ENCODE measurements at places on chromosomes 11 and 22.
A peak's percentile ranks its signal among the peaks of the same experiment; 100 is the strongest.

- no peak for DNase-seq
Measured at GRCh38 chr22:48940266-48941032, 887.2 kb downstream of the BRD1 start.

DNA sequence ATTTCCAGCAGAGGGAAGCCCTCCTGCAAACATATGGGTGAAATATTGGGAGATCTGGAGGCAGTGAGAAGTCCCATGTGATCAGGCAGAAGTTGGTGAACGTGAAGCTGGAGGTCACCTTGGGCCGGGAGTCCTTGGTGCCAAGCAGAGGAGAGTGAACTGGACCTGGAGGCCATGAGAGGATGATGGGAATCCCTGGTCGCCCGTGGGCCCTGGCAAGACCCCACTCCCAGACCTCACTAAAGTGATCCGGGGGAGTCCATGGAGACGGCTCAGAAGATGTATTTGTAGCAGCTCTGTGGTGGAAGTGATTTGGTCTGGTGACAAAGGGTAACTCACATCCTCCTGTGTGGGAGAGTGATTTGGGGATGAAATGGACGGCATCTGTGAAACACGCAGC lies 71.0 kb downstream of the ARHGAP8 start:
- DNase-seq: no peak

DNA sequence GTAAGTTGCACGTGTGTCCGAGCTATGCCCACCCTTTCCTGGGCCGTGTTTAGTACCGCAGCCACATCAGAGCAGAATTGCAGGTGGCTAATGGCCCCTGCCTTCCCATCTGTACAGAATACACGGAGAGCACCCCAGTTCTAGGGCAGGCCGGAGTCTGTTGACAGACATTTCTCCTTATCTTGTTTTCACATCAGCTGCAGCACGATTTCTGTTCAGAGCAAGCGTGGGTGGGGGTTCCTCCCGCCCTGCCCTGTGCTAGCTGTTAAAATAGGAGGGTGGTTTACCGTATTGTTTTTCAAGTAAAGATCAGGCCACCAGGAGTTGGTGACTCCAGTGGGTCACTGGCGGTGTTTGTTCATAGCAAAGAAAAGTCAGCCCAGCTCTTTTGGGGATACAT lies 41.1 kb downstream of the UBASH3B start:
- DNase-seq: no peak

DNA sequence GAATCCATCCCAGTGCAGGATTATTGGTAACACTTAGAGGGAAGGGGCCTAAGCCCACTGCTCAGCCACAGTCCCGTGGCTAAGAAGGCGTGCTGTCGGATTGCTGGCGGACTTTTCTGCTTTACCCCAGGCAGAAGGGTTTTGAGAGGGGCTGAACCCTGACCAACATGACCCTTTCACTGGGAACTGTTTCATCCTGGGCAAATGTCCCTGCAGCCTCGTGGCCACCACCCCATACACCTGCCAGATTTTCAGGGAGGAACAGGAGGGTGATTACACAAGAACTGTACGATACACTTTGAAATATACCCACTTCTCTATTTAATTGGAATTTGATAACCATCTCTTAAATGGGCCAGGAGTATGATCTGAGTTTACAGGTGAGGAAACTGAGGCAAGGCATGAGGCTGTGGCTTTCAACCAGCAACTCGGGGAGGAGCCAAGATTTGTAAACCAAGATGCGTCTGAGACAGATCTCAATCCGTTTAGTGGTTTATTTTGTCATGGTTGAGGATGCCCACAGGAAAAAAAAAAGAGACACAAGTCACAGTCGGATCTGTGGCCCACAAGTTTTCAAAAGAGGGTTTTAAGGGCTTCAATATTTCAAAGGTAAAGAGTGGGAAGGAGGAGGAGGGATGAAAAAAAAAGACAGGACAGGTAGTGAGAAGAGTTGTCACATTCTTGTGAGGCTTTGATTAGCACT lies 6.1 kb upstream of the APOL3 start:
- DNase-seq: no peak

GRCh38 chr11:11948242-11948947 lies 60.0 kb downstream of the DKK3 start:
- DNase-seq: no peak

DNA sequence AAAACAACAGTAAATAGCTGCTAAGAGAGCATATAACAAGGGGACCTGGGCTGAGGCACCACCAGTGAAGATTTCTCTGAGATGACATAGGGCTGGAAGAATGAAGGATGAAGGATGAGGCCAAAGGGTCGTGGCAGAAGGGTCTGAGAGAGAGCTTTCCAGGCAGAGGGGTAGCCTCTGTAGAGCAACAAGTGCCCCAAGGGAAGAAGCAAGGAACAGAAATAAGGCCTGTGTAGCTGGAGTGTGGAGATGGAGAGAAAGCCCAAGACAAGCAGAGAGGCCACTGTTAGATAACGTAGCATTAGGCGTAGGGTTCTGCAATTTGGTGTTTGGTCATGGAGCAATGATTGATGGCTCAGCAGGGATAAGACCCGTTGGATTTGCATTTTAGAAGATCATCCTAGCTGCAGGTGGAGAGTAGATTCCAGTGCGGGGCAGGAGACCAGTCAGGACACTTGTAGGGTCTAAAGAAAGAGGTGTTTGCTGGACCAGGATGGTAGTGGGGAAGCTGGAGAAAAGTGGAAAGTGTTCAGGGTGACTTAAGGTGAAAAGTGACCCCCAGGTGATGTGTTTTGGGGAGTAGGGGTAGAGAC lies 47.6 kb downstream of the EXPH5 start:
- DNase-seq: no peak

DNA sequence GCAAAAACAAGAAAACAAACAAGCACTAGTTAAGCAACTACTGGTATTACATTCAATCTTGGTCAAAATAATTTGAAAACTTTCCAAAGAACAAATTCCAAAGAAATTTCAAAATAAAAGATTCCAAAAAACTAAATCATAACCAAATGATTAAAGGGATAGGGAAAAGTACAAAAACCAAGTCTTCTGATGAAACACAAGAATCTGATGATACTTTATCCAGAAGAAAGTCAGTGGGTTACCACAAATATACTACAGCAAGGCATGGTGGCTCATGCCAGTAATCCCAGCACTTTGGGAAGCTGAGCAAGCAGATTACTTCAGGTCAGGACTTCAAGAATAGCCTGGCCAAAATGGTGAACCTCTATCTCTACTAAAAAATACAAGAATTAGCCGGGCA lies 59.1 kb downstream of the NUP98 start:
- DNase-seq: no peak

DNA sequence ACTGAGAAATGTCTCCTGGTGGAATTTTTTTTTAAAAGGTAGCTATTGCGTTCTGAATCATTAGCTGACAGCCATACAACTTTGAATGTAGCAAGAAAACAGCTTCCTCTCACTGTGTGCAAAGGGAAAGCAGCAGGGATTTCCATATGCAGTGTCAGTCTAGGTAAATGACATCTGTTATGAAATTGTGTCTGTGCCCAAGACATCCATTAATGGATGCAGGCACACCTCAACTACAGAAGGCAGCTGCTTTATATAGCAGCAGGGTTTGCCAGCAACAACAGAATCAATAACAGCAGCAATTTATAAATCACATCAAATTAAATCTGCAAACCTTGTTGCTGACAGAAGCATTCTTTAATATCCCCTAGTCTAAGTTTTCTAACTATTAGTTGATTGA lies 745.3 kb upstream of the RAG2 start:
- no peak for DNase-seq

GRCh38 chr11:27388001-27388400 lies 25.0 kb upstream of the CCDC34 start:
- DNase-seq: no peak

- no peak for DNase-seq
Measured at GRCh38 chr22:42808521-42808920, 48.6 kb downstream of the ARFGAP3 start.

DNA sequence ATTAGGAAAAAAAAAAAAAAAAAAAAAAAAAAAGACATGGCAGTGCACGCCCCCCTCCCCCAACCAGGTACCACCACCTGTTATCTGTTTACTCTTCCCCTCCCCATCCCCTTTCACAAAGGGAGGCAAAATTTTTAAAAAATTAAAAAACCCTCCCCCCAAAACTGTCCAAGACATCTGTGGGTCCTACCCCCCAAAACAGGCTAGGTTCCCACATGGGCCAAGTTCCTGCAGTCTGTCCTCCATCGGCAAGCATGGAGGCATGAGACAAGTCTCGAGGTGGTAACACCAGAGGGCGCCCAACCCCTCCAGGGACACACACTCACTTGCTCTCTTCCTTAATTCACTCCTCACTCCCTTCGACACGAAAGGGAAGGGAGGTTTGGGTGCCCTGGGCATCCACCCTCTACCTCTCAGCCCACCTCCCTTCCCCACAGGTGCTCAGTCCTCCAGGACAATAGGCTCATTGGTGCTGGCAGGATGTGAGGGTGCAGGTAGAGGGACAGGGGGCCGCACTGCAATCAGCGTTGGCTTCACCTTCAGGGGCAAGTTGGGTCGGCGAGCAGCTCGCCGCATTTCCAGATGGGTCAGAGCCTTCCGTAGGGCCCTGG lies 2.2 kb upstream of the TUT1 start:
- peak; percentile 93 for DNase-seq

- DNase-seq: no peak
Measured at GRCh38 chr11:44596525-44597276, 31.2 kb downstream of the CD82 start.

DNA sequence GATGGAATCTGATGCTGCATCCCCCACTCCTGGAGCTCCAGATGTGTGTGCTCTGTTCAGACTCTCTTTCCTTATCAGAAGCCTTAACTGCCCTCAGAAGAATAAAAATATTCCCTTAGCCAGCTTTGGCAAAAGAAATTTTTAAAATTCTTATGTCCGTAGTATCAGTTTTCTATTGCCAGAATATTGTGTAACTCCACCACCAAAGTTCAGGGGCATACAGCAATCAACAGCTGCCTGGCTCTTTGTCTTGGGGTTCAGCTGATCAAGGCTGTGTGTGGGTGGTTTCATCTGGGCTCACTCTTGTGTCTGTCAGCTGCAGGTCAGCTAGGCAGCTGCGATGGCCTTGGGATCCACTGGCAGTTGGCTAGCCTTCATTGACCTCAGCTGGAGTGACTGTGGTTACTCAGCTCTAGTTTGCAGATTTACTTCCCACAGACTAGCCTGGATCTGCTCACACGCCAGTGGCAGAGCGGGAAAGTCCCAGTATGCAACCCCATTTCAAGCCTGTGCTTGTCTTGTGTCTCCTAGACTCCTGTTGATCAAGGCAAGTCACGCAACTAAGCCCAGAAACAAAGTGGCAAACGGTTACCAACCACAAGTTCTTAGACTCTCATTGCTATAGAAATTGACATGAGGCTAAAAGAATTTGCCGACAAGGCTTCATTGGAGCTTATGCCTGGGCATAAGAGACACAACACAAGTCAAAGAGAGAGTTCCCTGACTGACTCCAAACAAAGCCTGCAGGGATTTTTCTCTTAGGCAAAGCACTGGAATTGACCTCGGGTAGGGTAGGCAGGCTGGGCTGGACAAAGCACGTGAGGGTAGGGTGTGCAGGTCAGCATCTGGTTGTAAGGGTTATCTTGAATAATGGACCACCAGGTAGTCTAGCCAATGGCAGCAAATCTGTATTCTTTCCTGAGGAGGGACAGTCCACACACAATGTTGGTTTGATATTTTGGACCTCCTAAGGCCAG lies 7.5 kb downstream of the TMEM138 start:
- no peak for DNase-seq

DNA sequence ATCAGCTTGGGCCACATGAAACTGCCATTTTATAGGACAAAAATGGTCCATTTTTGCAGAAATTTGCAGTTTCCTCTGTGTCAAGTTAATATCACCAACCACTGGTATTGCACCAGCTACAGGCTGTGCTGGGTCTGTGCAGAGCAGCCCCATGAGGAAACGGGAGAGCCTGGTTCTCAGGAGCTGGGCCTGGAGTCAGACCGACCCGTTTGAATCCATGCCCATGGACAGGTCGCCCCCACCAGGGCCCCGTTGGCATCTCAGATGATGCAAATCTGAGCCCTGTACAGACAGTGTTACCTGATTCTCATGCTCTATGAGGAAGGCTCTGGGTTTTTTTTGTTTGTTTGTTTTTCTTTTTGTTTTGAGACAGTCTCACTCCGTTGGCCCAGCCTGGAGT lies 9.8 kb upstream of the SEC14L6 start:
- DNase-seq: peak; percentile 41

GRCh38 chr11:47071791-47072261 lies 104.9 kb downstream of the ARFGAP2 start:
- peak; percentile 34 for DNase-seq

GRCh38 chr11:57341250-57341808 lies 3.2 kb downstream of the P2RX3 start:
- DNase-seq: no peak

DNA sequence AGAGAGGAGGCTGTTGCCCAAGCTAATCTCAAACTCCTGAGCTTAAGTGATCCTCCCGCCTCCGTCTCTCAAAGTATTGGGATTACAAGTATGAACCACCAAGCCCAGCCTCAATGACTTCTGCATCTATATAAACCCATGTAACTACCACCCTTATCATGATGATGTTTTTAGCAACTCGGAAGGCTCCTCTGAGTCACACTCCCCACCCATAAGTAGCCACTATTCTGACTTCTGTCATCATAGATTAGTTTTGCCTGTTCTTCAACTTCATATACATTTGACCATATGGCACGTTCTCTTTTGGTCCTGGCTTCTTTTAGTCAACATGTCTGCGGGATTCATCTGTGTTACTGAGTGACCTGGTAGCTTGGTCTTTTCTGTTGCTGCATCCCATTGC lies 6.4 kb upstream of the FOSL1 start:
- DNase-seq: no peak

DNA sequence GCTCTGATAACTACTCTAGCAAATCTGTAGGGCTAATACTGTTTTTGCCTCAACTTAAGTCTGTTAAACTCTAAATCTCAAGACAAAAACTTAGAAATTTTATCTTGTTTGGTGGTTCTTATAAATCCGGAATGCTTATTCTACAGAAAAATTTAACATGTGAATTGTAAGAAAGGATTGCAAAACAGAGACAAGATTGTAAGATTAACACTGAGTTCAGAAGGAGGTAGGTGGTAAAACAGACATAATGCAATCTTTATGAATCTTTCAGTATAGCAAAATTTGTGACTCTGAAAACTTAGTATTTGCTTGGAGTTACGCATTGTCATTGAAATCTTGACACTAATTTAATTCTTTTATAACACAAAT lies 263.9 kb downstream of the SBF2 start:
- no peak for DNase-seq

GRCh38 chr11:61106296-61106695 lies 4.0 kb downstream of the CD5 start:
- no peak for DNase-seq

DNA sequence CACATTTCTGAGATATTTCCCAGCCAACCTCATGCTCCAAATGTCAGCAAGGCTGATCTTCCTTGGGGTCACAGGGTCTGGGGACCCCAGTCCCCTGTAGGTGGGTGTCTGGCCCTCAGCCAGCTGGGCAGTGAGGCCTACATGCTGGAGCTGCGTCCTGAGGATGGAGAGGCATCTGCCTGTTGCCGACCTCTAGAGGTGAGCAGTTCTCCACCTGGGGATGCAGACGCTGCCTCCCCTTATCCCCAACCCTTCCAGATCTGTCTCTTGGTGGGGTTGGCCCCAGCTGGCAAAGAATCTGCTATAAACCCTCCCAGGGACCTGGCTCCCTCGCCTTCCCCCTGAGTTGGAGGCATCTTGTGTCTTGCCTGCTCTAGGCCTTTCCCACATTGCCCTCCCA lies 79.6 kb downstream of the PKNOX2 start:
- DNase-seq: no peak
